ENCODE measurements at places on chromosomes 12 and 14. TPM values are rescaled to one million over a fixed set of nuclear protein-coding genes. Genes with fewer than 3 reads are reported as not detected.

DNA sequence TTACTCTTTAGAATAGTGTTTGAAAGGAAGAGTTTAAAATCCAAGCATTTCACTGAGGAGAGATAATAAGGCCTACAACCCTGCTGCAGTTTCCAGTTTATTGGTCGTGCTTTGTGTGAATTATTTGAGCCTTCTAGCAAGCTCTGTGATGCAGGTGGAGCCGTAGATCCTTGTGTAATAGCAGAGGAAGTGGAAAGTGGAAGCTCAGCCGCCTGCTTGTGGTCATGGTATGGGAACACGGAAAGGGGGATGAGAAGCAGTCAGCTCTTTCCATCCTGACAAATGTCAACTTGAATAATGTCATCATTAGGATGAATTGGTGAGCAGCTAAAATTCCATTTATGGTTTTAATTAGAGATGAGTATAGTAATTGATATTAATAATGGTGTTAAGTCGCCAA, 29.1 kb downstream of the SYNE2 start:
- no peak for DNase-seq

GRCh38 chr14:69956970-69957369, 77.8 kb downstream of the SMOC1 start:
- DNase-seq: no peak

Gene MANSC4
- not detected for total RNA-seq

DNA sequence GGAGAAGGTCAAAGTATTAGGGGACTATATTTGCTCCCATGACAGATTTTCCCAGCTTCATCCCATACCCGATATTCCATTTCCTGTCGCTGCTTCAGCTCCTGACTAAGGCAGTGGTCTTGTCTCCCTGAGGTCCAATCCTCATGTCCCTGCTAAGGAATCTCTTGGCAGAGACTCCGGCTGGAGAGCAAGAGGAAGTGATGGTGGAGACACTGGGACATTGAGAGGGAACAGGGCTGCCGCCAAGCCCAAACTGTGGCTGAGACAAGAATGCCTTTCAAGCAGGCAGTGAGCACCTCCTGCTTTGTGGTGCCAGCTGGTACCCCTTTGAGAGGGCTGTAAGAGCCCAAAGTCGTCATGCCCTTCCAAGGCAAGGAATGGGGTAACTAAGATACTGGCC, 5.5 kb downstream of the SP7 start:
- DNase-seq: no peak

Gene DDX11
- total RNA-seq: 5.0 TPM

Gene CDKL1
- total RNA-seq: 2.0 TPM

DNA sequence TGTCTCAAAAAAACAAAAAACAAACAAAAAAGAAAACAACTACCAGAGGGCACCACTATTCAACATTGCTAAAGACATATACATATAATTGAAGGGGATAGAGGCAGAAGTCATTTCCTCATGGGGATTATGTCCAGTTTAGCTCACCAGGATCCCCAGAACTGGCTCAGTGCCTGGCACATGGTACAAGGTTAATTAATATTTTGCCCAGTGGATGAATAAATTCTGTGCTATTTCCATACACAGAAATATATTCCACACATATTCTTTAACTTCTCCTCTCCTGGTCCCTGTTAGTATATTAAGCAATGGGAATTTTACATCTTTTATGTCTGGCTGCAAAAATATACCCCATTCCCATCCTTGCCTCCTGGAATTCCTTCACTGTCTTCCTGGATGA, 6.7 kb downstream of the FOS start:
- no peak for DNase-seq

DNA sequence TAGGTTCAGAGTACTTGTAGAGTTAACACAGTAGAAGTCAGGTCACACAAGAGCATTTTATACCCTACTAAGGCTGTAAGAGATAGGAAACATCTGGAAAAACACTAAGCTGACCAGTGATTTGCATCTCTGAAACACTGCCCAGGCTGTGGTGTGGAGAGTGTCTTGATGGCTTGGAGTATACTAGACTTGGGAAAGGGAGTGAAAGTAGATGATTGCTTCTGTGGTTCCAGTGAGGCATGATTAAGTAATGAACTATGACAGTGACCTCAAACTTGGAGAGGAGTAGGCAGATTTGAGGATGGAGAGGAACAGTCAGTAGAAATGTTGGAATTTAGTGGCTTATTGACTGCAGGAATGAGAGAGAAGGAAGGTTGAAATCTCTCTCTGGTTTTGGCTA, 201.2 kb downstream of the FLRT2 start:
- peak; percentile 39 for DNase-seq

- no peak for DNase-seq
Observed at GRCh38 chr12:110821917-110822316, 24.9 kb upstream of the CCDC63 start.

GRCh38 chr12:2794736-2795289, at the start of gene FKBP4:
TSS of gene FKBP4 (plus strand) at chr12:2794970. CDS start at chr12:2795140, 170 bp downstream.
- peak; percentile 94 for DNase-seq

Gene EGLN3
- total RNA-seq: 133 TPM

Gene AVPR1A
- total RNA-seq: 1.9 TPM

DNA sequence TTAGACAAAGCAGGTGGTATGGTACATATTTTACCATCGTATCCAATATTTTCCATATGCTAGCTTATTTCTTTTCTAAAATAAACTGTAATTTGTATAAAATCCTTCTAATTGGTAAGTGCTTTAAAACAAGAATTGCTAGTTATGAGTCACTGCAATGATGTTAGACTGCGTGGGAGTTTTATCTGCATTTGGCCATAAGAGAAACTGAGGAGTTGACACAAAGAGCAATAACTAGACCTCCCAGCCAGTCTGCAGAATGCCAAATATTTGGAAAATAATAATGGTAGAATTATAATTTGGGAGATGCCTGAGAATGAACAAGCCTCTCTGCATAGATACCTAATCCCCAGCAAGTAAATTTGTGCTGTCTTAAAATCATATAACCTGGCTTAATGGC, 61.7 kb upstream of the PTPRR start:
- no peak for DNase-seq

Gene CD27
- total RNA-seq: 0.20 TPM

DNA sequence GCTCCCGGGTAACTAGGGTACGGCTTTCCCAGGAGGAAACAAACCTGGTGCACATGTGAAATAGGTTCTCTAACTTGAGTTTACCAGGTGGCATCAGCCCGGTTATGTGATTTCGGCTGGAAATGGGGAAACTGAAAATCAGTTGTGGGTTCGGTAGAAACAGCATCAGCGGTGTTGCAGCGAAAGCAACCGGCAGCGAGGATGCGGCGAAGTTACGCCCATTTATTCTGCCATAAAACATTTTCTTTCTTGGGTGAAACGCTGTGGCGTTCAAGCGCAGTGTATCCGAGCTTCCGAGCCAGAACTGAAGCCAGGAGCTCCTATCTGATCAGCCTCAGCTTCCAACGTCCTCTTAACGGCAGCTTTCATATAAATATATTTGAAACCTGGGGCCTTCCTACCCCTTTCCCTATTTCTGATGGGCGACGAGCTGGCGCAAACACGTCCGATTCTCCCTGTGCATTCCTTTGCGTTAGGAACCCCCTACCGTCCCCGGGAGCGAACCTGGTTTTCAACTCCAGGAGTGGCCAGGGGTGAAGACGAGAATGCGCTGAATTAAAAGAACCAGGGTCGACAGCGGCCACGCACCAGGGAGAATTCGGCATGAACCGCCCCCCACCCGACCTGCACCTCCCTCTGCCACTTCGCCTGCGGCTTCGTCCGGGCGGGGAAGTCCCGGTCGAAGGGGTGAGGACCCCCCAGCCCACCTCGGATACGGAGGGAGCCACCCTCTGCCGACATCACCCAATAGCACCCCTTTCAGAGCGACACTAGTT, 1.6 kb downstream of the DPF3 start:
- no peak for DNase-seq

Gene MYRFL
- total RNA-seq: not detected

Gene LGR5
- total RNA-seq: not detected

DNA sequence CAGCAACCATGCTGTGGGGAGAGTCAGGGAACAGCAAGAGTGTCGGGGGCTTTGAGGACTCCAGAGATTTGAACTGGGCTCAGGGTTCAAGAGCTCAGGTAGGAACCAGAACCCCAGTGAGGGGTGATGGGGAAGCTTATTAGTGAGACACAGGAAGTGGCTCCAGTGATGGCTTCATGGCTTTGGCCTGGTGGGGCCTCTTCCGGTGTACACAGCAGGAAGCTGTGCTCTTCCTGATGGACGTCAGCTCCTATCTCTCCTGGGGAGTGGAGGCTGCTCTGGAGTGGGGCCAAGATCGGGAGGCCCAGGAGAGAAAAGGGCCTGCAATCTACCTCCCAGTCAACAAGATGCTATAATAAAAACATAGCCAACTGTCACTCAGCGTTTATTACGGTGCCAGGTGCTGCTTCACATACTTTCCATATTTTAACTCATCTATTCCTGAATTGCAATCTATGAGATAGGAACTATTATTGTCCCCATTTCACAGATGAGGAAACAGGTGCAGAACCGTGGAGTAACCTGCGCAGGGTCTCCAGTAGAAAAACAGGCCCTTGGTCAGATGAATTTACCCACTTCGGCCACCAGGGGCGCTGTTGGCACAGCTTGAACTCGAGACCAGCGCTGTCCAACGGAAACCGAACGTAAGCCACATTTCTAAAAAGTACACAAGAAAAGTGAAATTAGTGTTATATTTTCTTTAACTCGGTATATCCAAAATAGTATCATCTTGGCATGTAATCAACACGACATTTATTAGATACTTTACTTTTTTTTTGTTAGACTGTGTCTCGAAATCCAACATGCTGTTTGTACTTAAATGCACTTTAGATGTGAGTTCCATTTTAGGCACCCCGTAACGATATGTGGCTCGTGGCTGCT, 63.6 kb upstream of the DLK1 start:
- DNase-seq: peak; percentile 78

GRCh38 chr14:64987438-64987767, 708 bp downstream of the FNTB start:
- DNase-seq: no peak

Gene MYF5
- not detected for total RNA-seq

Gene DBX2
- 0.07 TPM for total RNA-seq

- peak; percentile 77 for DNase-seq
Observed at GRCh38 chr12:6788972-6789924, at the start of gene CD4. TSS of gene CD4 (plus strand) at chr12:6789528. CDS start at chr12:6800139, 10,611 bp downstream.

DNA sequence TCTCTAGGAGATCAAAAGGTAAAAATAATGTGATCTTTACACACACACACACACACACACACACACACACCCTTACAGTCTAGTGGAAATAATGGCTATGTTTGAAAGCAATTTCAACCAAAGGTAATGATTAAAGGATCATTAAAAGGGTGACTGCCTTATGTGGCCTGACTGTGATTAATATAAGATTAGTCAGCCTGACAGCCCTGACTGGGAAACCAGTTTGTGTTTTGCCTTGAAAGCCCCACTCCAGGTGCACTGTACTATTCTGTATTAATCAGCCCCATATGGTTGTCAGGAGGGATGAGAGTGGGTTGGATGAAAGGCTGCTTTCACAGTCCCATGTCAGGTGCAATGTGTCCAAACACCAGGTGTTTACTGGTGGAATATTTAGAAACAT, 10.5 kb downstream of the RASSF9 start:
- DNase-seq: no peak

GRCh38 chr14:98170575-98170974, 1101.4 kb downstream of the BCL11B start:
- no peak for DNase-seq

- no peak for DNase-seq
Observed at GRCh38 chr14:29674566-29675285, 252.9 kb downstream of the PRKD1 start.

GRCh38 chr12:42442888-42443287, 116.9 kb downstream of the PPHLN1 start:
- DNase-seq: no peak

DNA sequence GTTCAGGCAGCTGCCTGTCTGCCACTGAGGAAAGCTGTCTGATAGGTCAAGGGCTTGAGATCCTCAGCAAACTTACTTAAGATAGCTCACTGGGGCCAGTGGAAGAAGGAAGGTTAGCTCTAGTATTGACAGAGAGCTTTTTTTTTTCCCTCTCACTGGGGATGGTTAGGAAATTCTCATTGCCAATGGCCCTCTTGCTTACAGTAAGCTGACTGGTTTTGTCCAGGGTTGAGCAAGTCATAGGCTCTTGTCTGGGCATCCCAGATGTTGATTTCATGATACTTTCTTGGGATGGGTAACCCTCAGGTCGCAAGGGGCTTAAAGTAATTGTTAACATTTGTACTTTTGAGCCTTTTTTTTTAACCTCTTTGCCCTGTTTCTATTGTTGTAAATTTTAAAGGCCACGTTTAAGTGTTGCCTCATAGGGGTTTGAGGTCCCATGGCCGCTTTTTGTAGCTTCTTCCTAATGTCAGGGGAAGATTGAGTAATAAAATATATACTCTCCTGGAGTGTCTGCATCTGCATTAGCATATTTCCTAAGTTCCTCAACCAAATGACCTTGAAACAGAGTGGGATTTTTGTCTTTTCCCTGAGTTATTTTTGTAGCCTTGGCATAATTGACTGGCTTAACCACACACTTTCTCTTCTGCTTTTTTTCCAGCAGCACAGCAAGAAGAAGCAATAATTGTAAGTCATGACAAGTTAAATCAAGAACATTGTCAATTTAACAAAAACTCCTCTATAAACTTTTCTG, 716.0 kb downstream of the LRFN5 start:
- no peak for DNase-seq

DNA sequence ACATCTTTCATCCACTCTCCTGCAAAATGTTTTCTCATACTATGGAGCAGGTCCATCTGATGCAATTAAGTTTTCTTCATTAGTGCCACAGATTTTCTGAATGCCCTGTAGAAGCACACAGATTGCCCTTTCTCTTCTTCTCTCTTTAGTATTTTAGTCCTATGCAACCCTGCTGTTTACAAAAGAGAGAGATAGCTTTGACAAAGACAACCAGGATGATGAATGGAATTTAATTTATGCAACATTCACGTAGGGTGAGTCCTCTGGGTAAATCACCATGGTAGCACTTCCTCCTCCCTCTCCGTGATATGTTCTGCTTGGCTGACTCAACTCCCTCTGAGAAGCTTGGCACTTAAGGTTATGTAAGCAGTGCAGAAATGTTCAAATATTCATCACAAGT, 400.9 kb upstream of the PDE3A start:
- DNase-seq: no peak

DNA sequence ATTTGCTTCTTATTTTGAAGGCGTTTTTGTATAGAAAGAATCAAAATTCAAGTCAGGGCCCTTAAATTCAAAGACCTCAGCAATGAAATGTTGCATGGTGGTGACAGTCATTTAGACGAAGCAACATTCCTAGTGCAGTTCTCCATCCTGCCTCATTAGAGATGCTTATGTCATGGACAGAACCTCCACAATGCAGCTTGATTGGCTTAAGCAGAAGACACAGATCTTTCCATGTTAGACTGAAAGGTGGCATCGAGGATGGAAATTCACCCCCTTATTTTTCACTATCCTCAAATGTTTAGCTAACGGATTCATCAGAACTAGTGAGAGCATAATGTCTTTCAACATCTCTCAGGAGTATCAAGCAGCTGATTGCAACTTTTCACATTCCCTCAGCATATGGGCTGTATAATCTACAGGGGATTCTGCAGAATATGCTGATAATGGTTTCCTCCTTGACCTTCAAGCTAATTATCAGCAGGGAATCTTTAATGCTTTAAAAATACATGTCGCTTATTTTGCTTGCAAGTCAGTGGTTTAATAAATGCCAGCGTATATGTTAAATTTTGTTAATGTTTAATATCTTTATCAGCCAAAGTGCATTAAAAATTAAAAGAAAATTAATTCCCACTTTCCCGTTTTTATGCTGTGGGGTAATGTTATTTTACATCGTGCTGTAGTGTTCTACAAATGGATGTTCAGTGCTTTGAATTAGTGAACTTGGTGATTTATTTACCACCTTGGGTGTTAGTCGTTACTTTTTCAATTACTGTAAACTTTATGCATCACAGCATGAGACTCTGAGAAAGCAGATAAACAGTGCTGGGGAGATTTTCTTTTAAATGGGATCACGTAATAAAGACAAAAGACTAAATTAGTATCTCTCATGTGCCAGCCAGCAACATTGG, 12.8 kb upstream of the NRDE2 start:
- no peak for DNase-seq

Gene BDKRB1
- not detected for total RNA-seq

All from left ventricle myocardium superior (tissue), 1 donor.